Stimulated activated CD8-positive, alpha-beta memory T cell treated with anti-CD3 and anti-CD28 coated beads, Interleukin-7, amount 100 ng/mL, for 4 hours (primary cell): ENCODE measurements at places on chromosomes 13 and 19.

GRCh38 chr19:495402-496111 lies 729 bp upstream of the MADCAM1 start:
- no peak for DNase-seq

GRCh38 chr19:13401388-13401787 lies 104.9 kb downstream of the CACNA1A start:
- no peak for DNase-seq

- no peak for DNase-seq
These were observed 77.8 kb downstream of the TSHZ3 start for GRCh38 chr19:31271306-31271911.

DNA sequence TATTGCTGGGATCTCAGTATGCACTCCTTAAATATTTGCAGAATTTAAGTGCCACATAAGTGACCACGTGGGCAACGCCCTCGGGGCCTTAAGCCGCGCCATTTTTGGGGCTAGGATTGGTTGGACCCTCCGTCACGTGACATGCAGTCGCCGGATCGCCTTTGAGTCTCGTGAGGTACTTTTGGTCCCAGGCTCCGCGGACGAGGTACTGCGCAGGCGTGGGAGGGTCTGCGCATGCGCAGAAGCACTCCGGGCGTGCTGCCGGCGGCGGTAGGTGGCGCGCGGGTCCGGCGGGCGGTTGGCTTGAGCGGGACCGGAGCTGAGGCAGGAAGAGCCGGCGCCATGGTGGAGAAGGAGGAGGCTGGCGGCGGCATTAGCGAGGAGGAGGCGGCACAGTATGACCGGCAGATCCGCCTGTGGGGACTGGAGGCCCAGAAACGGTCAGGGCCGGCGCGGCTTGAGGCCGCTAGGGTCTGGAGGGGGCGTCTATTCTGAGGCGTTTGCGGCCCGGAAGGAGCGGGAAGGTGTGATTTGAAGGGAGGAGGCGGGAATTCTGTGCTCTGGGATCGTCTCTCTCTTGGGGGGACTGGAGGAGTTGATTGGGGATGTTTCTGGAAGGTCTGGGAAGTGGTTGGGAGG lies at the start of gene SAE1:
SAE1 (plus strand) TSS at position 247 of the 639 bp plus-strand sequence; CDS start at position 343, 96 bp downstream.
- peak; percentile 76 for DNase-seq

DNA sequence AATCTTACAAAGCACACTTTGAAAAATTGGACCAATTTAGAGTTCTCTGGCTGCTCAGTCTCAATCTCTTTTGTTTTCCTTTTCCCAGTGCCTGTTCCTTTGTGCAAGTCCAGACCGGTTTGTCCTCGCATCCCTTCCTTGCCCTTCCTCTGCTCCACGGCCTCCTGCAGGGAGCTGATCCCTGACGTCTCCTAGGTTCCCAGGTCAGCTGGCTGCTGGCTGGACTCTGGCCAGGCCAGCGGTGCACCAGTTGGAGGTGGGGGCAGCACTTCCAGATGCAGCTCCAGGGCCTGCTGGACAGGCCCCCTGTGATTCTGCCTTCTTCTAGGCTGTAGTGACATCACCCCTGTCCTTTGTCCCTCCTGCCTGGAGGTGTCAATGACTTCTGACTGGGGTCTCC lies 44.0 kb upstream of the KPNA3 start:
- no peak for DNase-seq
